ENCODE measurements at places on chromosomes 2 and 18.

- DNase-seq = peak; percentile 41
Measured at GRCh38 chr2:95375532-95376150, 26.9 kb upstream of the FAHD2A start.

GRCh38 chr18:26429535-26430226 lies 118.7 kb downstream of the KCTD1 start:
- DNase-seq = no peak

- no peak for DNase-seq
Measured at GRCh38 chr2:30730736-30731647, 76.3 kb downstream of the CAPN13 start.

- no peak for DNase-seq
Measured at GRCh38 chr2:205642599-205643356, 39.5 kb upstream of the NRP2 start.
